ENCODE measurements at places on chromosomes 2 and 18.

DNA sequence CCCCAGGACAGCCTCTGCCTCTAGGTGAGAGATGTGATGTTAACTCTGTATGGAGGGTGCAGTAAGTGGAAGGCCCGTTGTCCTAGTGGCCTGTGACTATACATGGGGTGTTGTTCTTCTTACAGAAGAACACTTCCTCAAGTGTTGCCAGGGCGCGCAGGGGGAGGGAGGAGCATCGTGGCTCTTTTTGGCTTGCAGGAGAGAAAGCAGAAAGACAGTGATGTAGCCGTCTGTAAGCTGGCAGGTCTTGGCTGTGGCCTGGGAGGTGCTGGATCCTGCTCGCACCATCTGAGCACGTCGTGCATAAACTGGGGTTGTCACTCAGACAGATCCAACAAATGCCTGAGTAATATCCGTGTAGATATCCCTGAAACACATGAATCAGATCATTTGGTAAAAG lies 44.3 kb downstream of the ZNF236 start:
- no peak for DNase-seq

- DNase-seq: no peak
These were observed 135.8 kb upstream of the GPC1 start for GRCh38 chr2:240299710-240300068.

DNA sequence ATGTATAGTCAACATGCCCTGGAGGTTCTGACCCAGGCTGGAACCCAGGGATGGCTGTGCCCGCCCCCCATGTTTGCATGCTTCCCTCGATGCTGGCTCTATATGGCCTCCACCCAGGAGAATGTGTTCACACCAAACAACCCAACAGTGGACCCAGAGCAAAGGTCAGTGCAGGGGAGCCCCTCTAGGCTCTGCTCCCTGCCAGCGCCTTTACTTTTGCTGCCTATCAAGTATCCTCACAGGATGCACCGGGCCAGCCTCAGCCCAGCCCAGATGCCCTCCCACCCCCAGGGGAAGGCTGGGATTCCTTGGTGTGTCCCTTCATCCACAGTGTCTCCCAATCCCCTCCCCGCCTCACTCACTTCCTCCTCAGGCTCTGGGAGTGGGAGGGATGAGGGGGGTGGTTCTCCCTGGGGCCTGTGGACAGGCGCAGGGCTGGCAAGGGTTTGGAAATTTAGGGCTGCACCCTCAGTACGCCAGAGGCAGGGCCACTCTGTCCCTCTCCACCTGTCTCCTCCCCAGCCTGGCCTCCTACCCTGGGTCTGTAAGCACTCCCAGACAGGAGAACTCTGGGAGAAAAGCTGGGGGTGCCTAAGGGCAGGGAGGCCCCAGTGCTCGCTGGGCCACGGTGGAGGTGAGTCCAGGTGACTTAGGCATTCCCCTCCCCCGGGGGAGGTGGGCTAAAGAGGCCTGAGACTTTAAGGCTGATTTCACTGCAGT lies 2.3 kb downstream of the ATP6V1B1 start:
- DNase-seq: no peak

DNA sequence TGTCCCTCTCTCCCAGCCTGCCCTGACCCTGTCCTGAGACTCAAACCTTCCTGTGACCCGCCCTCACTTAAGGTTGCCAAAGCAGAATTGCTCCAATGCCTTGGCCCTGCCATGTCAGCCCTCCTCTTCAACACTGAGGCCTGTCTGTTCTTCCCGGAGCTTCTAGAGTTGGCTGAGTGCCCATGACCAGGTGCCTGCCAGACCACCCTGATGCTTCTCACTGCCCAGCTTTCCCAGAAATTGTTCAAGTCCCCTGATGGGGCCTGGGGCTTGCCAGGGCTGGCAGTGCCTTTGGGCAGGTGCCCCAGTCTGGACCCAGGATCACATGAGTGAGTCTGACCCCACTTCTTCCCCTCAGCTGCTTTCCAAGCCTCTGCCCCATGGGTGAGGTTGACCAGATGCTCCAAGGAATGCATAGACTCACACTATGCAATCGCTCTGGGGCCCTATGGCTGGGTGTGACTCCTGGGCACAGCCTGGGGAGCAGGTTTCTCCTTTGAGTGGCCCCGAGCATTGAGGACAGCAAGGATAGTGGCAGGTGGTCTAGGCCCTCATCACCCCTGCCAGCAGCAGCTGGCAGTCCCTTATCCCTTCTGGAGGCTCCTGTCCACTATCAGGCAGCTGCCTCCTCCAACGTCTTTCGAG lies 3.1 kb upstream of the INPP5D start:
- DNase-seq: no peak

DNA sequence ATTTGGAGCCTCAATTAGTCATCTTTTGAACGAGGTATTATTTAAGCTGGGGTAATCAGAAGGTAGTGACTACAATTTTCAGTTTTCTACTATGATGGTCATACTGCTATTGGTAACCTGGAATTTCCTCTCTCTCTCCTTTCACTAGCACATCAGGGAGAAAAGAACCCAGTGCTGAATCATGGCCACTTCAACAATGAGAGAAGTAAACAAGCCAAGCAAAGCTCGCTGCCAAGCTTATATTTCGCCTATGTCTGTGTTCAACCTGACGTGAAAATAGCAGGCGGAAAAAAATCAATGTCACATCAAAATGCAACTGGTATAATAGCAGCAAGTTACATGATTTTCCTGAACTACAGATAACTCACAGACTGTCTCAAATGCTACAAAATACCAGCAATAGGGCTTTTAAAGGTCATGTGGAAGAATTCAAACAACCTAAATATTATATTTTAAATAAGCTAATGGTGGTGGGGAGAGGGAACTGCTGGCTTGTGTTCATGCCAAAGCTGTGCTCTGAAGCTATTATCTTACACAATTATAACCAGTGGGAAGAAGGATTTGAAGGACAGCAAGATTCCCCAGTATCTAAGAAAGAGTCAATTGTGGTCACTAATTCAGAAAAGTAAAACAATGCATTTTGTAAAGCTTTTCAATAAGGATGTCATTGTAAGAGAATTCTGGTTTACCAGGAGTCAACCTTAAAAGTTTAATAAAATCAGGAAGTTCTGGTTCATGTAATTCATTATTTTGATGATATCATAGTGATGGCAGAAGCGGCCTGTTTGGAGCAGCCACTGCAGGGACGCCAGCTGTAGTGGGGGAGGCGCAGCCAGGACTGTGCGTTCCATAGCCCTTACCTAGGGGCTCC lies 38.0 kb downstream of the RNF152 start:
- no peak for DNase-seq

DNA sequence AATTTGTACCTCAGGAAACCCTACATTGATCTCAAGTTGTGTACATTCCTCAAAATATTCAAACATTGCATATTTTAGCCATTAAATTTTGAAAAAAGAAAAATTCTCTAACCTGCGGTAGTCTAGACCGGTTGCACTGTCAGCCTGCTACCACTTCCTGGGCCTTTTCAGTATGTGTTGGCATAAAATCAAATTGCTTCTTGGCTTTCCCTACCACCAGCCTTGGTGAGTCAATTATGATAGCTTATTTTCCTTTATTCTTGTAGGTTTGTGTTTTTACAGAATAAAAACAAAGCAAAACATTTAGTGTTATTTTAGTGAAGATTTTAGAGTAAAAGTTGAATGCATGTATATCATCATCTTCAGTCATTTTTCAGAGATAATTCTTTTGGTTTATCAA lies 61.2 kb downstream of the FAM171B start:
- DNase-seq: peak; percentile 41

DNA sequence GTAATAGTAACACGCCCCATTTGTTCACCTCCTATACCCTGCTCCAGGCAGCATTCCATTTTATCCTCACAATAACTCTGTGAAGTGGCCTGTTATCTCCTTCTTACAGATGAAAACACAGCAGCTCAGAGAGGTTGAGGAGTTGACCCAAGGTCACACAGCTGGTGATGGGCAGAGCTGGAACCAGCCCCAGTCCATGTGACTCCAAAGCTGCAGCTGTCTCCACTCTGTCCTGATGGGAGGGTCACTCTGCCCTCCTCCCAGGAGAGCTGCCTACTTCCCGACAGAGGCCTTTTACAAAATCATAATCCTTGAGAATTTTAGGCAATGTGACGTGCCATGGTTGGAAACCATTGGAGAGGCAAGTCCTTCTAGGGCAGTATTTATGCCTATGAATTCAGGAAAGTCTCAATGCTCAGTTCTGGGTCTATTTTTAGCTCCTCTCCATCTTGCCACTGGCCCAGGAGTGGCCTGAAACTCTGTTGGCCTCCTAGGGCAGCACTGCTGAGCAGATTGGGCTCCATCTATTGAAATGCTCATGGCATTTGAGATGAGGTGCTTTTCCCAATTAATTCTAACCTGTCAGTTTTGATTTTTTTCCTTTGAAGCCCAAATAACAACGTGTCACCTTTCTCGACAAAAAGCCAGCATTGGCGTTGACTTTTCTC lies 162.0 kb upstream of the MSH6 start:
- no peak for DNase-seq

GRCh38 chr2:196914867-196915460 lies 11.5 kb downstream of the PGAP1 start:
- DNase-seq: no peak

DNA sequence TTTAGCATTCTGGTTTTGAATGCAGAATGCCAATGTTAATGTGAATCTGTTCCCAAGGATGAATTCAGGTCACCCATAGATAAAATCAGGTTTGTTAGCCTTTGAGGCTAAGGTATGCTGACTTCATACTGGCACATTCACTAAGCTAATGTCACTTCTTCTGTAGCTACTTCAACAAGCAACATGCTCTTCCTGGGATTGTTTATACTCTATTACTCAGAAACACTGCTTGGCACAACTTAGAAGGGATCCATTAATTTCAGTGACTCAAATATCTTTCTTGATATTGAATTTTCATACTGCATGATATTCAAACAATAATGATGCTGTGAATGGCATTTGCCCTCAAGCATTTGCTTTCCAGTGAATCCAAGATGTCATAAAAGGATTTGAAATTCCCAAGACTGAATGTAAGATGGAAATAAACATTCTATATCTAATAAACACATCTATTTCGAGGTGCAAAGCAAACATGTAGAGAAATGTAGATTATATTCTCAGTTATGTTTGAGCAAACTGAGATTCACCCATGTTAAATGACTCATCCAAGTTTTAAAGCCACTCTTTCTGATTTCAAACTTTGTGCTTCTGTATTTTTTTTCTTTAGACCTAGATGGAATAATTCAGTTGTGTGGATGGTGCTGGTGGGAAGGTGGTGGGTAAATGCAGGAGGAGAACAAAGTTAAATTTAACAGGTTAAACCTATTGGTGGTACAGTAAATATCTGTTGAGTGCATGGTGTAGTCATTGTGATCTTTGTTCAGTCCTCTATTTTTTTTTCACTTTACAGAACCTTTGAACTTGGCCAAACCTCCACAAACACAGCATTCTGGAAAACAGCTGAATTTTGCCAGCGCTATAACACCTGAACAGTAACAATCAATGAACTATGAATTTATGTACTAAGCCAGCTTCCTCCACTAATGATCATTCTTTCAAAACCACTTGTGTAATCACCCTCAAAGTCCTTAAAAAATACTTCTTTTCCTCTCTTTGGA lies 162.1 kb upstream of the XIRP2 start:
- DNase-seq: no peak

- no peak for DNase-seq
These were observed 276.4 kb downstream of the TWIST2 start for GRCh38 chr2:239124152-239124899.

DNA sequence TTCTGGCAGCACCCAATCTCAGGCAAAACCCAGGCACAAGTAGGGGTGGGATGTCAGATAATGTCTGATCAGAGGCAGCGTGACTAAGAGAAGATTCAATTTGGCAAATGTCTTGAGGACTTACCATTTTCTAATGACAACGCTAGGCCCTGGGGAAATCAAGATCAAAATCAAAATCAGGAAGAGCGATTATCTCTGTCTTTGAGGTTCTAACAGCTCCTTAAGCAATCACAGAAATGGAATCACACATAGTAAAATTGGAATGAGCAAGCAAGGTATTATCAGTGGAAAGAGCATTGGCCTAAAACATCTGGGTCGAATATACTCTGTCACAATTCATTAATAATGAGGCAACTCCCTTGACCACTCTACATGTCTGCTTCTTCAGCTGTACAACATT lies 8.6 kb upstream of the SERPINB2 start:
- DNase-seq: no peak

- DNase-seq: peak; percentile 61
These were observed 204.8 kb downstream of the SLC39A10 start for GRCh38 chr2:195861821-195862220.

DNA sequence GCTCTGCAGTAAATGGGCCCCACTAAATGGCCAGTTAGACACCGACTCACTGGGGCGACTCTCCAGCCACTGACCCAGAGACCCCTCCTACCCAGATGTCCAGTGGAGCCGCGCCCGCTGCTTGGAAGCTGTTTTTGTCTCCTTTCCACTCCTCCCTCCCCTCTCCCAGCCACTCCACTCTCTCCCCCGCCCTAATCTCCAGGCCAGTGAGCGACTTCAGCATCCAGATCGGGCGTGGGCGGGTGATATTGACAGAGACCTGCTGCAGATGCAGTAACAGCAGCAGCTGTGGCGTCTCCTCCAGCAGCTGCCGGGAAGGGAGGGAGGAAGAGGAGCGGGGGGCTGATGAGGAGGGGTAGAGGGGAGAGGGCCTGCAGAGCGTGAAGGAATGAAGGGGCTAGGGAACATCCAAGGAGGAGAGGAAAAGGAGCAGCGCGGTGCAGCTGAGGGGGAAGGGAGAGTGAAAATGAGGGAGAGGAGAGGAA lies at the start of gene SCN7A:
TSS of gene SCN7A (minus strand) at position 110 of the 485 bp plus-strand sequence. CDS start 16,553 bp downstream, outside the sequence.
- no peak for DNase-seq

GRCh38 chr2:69975853-69976462 lies 14.5 kb upstream of the ASPRV1 start:
- no peak for DNase-seq

GRCh38 chr18:65352186-65352585 lies 398.6 kb upstream of the CDH7 start:
- no peak for DNase-seq

GRCh38 chr2:202023198-202023903 lies 10.3 kb upstream of the FZD7 start:
- DNase-seq: no peak

DNA sequence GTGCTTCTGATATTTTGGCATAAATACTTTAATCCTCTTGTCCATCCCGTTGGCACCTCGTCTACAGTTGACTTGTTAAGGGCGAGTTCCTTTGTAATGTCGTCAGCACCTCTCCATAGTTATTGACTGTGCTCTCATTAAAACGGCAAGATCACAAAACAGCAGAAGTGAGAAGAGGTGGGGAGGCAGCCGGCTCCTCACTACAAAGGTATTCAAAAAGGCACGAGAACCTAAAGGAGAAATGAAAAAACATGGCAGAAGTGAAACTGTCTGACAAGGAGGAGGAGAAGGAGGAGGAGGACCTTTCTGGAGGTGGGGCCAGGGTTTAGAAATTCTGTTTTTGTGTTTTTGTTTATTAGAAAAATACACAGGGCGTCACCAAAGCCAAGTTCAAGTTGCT lies 235.6 kb downstream of the BCL11A start:
- no peak for DNase-seq

GRCh38 chr18:47490882-47491281 lies 239.4 kb upstream of the SKOR2 start:
- DNase-seq: no peak

- DNase-seq: peak; percentile 10
These were observed 41.5 kb downstream of the SCTR start for GRCh38 chr2:119482481-119483394.

GRCh38 chr2:206054952-206055351 lies 31.0 kb downstream of the INO80D start:
- no peak for DNase-seq

- DNase-seq: no peak
These were observed 68.8 kb downstream of the HNRNPLL start for GRCh38 chr2:38533757-38534545.

- DNase-seq: peak; percentile 72
These were observed 93.6 kb downstream of the ZAP70 start for GRCh38 chr2:97806738-97807618.

All from fibroblast of gingiva (primary cell).